Thymus (tissue), 14 donors: ENCODE measurements at places on chromosomes 2 and 18. TPM values are rescaled to one million over a fixed set of nuclear protein-coding genes. Genes with fewer than 3 reads are reported as not detected.

DNA sequence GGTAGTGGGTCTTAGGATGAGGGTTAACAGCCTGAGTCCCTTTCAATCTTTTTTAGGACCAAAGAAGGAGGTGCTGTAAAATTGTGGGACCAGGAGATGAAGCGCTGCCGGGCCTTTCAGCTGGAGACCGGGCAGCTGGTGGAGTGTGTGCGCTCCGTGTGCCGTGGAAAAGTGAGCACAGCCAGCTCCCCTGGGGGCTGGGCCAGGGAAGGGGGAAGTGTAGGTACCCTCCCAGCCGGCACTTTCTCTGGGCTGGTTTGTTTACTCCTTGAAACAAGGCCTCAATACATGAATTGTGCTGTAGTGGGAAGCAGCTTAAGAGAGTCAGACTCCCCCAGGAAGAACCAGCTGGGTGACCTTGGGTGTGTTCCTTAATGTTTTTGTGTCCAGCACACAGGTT, 90.1 kb downstream of the RTN4 start:
- H3K36me3 ChIP-seq, result no peaks in the 10 kb centered on the region
- no peaks in the 10 kb centered on the region for H3K27me3 ChIP-seq
- H3K4me3 ChIP-seq, result no peak overlapping the region
- no peaks in the 10 kb centered on the region for H3K4me1 ChIP-seq
- H3K27ac ChIP-seq, result no peak overlapping the region
- DNase-seq, result no peak

The WIPF1 gene
- total RNA-seq, result 21.9 TPM

- H3K36me3 ChIP-seq, result no peaks in the 10 kb centered on the region
- no peak for DNase-seq
- no peak overlapping the region for H3K4me3 ChIP-seq
- no peaks in the 10 kb centered on the region for H3K4me1 ChIP-seq
- no peak overlapping the region for H3K27ac ChIP-seq
Measured at GRCh38 chr2:6545795-6546194, 319.9 kb downstream of the CMPK2 start.

The CHPF gene
- total RNA-seq, result 8.5 TPM

The GREB1 gene
- 0.24 TPM for total RNA-seq

The GBX2 gene
- not detected for total RNA-seq

The SERPINB3 gene
- 2.6 TPM for total RNA-seq

The UGT1A6 gene
- 1.1 TPM for total RNA-seq

GRCh38 chr2:127859712-127860085, 1.7 kb upstream of the POLR2D start:
- no peak overlapping the region for H3K4me3 ChIP-seq
- no peak overlapping the region for H3K27ac ChIP-seq
- peaks cover 27% of the 10 kb centered on the region for H3K36me3 ChIP-seq
- H3K4me1 ChIP-seq, result peaks cover 38% of the 10 kb centered on the region
- no peaks in the 10 kb centered on the region for H3K27me3 ChIP-seq
- DNase-seq, result peak; percentile 71

DNA sequence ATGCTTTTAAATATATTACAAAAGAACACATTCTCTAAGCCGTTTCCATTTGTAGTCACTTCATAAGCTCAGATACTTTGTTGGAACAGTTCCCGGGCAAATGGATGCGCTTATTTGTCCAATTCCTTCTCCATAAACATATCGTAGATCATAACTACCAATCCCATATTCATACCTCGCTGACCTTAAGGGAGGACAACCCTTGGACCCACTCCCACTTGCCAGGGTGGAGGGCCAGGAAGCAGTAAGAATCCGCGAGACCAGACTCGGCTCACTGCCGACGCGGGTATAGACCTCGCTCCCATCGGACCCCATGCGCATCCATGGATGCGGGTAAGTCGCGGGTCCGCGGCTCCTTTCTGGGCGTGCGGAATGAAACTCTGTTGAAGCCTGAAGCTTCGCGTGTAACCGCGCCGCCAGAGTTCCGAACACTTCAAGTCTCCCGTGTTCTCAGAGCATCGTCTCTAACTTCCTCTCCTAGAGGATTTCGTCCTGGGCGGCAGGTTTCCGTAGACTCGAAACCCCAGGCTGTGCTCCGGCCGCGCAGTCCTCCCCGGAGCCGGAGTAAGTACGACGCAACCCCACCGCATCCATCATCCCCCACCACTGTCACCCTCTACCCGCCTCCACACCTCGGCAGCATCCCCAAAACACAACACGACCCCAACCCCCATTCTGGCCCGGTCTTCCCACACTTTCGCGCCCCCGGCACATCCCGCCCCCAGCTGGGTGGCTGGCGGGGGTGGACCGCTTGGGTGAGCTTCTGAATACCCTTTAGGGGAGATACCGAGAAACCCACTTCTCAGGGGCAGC, 1.1 kb downstream of the DSC3 start:
- H3K27ac ChIP-seq, result peak overlapping the region; percentile 66
- H3K27me3 ChIP-seq, result peaks cover 54% of the 10 kb centered on the region
- H3K4me1 ChIP-seq, result no peaks in the 10 kb centered on the region
- H3K36me3 ChIP-seq, result no peaks in the 10 kb centered on the region
- H3K4me3 ChIP-seq, result peak overlapping the region; percentile 29

The ATP6V1B1 gene
- 0.19 TPM for total RNA-seq

GRCh38 chr2:12126318-12126717, 379.9 kb downstream of the LPIN1 start:
- H3K27me3 ChIP-seq, result no peaks in the 10 kb centered on the region
- peaks cover 11% of the 10 kb centered on the region for H3K4me1 ChIP-seq
- no peak overlapping the region for H3K4me3 ChIP-seq

DNA sequence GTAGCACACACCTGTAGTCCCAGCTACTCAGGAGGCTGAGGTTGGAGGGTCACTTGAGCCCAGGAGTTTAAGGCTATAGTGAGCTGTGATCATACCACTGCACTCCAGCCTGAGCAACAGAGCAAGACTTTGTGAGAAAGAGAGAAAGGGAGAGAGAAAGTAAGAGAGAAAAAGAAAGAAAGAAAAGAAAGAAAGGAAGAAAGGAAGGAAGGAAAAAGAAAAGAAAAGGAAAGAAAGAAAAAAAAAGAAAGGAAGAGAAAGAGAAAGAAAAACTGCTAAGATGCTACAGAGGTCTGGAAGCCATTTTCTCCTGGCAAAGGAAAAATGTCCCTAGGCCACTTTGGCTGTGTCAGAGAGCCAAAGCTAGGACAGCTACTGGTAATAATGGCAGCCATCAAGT, 30.6 kb downstream of the DRC1 start:
- no peaks in the 10 kb centered on the region for H3K36me3 ChIP-seq
- H3K4me1 ChIP-seq, result no peaks in the 10 kb centered on the region
- H3K4me3 ChIP-seq, result no peak overlapping the region
- no peak overlapping the region for H3K27ac ChIP-seq

The KIF5C gene
- total RNA-seq, result 0.19 TPM

GRCh38 chr18:45015788-45016128, 335.1 kb downstream of the SETBP1 start:
- H3K27me3 ChIP-seq, result no peaks in the 10 kb centered on the region
- no peak overlapping the region for H3K4me3 ChIP-seq
- DNase-seq, result no peak
- H3K27ac ChIP-seq, result no peak overlapping the region
- H3K36me3 ChIP-seq, result no peaks in the 10 kb centered on the region

DNA sequence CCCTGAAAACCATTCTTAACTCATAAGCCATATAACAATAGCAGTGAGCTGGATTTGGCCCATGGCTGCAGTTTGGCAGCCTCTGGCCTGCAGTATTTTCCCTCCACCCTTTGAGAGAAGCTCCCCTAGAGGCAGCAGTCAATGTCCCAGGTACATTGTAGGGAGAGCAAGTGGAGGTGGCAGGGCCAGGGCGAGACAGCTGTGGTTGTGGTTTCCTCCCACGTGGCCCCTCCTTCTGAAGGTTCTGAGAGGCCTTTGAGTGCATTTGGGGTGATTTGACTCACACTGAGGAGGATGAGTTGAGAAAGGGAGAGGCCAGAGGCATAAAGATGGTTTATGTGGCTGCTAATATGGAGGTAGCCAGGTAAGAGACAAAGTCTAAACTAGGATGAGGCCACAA, 45.5 kb upstream of the LDAH start:
- peak; percentile 56 for DNase-seq
- H3K27ac ChIP-seq, result no peak overlapping the region
- H3K4me1 ChIP-seq, result peaks cover 3% of the 10 kb centered on the region
- H3K27me3 ChIP-seq, result no peaks in the 10 kb centered on the region
- no peaks in the 10 kb centered on the region for H3K36me3 ChIP-seq

The RAD51AP2 gene
- total RNA-seq, result not detected

- H3K27me3 ChIP-seq, result no peaks in the 10 kb centered on the region
- H3K36me3 ChIP-seq, result no peaks in the 10 kb centered on the region
- no peaks in the 10 kb centered on the region for H3K4me1 ChIP-seq
- H3K4me3 ChIP-seq, result no peak overlapping the region
- DNase-seq, result no peak
Measured at GRCh38 chr18:74748809-74749208, 151.1 kb downstream of the ZNF407 start.

The LYG1 gene
- 1.8 TPM for total RNA-seq

- no peaks in the 10 kb centered on the region for H3K36me3 ChIP-seq
- no peak for DNase-seq
- no peak overlapping the region for H3K27ac ChIP-seq
Measured at GRCh38 chr2:12317814-12318426, 398.8 kb upstream of the TRIB2 start.

The MALL gene
- total RNA-seq, result 1.2 TPM

DNA sequence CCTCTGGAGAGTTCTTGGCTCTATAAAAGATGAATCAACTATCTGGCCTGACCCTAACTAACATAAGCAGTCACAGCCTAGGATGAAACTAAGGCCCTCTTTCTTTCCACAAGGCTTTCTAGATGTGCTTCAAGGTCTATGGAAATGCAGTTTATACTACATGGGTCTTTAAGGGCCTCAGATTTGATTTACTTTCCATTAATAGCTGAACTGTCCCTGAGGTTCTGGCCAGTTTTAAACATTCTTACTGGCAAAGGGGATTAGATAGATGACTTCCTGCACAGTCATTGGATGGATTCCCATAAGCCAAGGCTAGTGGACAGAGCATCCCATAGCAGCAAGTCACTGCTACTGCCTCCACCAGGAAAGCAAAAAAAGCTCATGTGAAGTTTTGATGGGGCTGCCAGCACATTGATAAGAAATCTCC, 38.1 kb upstream of the LCLAT1 start:
- H3K36me3 ChIP-seq, result no peaks in the 10 kb centered on the region
- H3K4me3 ChIP-seq, result no peak overlapping the region
- no peak for DNase-seq
- peaks cover 29% of the 10 kb centered on the region for H3K4me1 ChIP-seq
- H3K27me3 ChIP-seq, result no peaks in the 10 kb centered on the region
